ENCODE measurements at places on chromosomes 7 and 10.

DNA sequence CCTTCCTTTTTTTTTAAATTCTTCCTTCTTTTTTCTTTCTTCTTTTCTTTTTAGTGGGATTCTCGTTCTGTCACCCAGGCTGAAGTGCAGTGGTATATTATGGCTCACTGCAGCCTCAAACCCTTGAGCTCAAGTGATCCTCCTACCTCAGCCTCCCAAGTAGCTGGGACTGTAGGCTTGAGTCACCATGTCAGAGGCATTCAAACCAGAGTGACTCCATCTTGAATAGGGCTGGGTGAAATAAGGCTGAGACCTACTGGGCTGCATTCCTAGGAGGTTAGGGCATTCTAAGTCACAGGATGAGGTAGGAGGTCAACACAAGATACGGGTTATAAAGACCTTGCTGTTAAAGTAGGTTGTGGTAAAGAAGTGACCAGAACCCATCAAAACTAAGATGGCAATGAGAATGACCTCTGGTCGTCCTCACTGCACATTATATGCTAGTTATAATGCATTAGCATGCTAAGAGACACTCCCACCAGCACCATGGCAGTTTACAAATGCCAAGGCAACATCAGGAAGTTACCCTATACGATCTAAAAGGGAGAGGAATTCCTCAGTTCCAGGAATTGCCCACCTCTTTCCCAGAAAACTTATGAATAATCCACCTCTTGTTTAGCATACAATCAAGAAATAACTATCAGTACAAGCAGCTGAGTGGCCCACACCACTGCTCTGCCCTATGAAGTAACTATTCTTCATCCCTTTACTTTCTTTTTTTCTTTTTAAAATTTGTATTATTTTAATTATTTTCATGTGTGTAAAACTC, 99.0 kb upstream of the ITGB1 start:
- DNase-seq: no peak

DNA sequence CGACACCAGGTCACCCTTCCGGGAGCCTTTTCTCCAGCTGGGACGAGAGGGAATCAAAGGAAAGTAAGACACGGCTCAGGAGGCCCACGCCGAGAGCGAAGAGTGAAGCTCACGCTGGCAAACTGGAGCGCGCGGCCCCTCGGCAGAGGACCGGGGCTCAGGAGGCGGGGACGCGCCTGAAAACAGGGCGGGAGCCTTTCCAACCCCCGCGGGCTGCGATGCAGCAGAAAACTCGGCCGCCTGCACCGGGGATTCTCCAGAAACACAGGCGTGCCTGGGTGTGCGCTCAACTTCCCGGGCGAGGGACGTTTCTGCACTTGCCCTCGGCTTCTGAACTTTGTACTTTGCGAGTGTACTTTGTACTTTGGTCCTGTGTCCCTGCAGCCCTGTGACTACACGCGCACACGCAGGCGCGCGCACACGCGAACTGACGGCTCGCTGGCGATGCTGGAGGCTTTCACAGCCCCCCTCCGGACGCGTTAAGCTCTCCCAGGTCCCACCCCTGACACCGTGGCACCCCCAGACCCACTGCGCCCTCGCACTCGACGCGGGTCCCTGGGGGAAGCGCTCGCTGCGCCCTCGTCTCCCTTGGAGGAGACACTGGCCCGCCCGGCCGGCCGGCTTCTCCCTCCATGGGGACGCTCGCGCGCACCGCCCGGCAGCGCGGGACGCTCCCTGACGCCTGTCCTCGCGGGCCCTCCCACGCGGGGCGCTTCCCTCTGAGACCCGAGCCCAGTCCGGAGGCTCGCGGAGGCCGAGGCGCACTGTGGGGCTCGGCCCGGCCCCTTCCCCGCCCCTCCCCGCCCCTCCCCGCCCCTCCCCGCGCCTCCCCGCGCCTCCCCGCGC, 588 bp upstream of the PAOX start:
- peak; percentile 54 for DNase-seq

DNA sequence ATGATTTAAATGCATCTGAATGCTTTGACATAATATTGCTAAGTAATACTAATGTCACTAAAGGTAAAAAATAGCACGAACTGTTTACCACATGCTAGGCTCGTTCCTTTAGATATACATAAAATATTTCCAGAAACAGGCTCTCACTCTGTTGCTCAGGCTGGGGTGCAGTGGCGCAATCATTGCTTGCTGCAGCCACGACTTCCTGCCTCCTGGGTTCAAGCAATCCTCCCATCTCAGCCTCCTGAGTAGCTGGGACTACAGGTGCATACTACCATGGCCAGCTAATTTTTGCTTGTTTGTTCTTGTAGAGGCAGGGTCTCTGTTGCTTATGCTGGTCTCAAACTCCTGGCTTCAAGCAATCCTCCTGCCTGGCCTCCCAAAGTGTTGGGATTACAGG, 183.3 kb downstream of the SGMS1 start:
- no peak for DNase-seq

DNA sequence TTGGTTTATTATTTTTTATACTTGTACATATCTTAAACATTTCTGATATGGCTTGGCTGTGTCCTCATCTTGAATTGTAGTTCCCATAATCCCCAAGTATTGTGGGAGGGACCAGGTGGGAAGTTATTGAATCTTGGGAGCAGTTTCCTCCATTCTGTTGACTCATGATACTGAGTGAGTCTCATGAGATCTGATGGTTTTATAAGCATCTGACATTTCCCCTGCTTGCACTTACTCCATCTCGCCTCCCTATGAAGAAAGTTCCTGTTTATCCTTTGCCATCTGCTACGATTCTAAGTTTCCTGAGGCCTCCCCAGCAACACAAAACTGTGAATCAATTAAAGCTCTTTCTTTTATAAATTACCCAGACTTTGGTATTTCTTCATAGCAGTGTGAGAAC, 207.7 kb downstream of the TPK1 start:
- DNase-seq: no peak

DNA sequence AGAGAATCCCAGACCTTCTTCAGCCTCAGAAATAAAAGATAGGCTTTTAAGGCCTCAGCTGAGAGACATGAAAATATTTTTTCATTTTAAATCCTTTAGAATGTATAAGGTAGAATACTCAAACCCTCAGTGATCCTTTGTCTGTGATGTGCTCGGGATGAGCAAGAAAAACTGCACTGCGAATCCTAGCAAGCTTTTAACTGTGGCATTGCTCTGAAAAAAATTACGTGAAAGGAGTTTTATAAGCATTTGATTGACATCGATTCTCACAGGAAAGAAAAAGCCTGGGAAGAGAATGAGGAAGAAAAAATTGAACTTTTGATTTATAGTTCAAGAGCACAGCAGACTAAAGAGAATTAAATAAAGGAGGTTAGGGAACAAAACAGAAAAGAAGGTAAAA, 120.0 kb downstream of the TMEM168 start:
- no peak for DNase-seq
